Stromal cell of bone marrow (primary cell): ENCODE measurements at places on chromosomes 1 and 21.

DNA sequence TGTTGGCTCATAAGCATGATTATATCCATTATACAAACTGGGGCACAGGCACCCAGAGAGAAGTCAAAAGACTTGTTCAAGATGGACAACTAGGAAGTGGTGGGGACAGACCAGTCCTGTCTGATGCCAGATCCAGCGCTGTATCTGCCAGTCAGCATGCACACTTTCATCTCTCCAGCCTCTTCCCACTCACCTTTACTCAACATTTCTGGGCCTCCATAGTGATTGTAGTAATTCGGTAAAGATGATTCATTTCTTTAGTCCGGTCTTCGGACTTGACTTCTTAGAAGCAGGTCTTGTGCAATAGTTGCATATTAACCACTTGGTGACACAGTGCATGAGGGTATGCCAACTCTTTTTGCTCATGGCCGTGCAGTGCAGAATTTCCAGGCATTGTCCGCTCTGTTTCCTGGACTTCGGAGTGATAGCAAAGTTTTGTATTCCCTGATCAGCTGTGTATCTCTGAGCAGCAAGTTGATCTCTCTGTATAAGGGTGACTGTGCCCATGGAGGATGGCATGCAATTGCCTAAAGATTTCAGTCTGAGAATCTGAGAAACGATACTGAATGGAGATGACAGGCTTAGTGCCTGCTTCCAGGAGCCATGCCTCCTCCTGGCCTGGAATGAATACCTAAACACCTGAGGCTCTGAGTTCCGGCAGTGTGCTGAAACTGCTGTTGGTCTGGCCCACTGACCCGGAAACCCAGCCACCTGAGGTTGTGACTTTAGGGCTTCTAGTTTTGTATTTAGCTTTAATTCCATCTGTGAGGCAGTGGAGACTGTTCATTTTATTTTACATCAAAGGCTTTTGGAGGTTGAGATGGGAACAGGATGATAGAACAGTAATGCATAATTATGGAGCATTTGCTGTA, 39.0 kb downstream of the GALNT2 start:
- peak; percentile 79 for DNase-seq

GRCh38 chr1:194175251-194175650, 988.8 kb upstream of the B3GALT2 start:
- no peak for DNase-seq

- no peak for DNase-seq
Observed at GRCh38 chr21:15352009-15352408, 287.2 kb upstream of the NRIP1 start.

DNA sequence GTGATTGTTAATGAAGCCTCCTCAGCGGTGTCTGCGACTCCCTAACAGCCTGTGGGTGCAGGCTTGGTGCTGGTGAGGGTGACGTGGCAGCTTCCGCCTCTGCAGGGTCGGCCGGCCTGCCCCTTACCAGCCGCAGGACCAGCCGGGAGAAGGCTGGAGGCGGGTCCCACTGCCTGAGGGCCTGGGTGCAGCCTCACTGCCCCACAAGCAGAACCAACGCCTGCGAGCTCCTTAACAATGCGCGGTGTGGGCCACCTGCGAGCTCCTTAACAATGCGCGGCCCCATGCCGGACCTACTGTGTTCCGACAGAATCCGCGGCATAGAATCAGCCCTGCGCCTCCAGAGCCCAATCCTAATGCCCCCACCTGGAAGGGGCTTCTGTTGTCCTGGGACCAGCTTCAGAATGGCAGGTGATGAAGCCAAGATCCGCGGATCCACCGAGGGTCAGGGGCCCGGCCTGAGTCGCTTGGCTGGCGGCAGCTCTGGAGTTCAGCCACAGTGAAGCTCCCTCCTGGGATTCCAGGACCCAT, 54.4 kb upstream of the AJAP1 start:
- DNase-seq = no peak

- no peak for DNase-seq
Observed at GRCh38 chr21:40829308-40829707, 17.6 kb downstream of the DSCAM start.

- no peak for DNase-seq
Observed at GRCh38 chr1:3019516-3020051, 1.7 kb upstream of the ACTRT2 start.

DNA sequence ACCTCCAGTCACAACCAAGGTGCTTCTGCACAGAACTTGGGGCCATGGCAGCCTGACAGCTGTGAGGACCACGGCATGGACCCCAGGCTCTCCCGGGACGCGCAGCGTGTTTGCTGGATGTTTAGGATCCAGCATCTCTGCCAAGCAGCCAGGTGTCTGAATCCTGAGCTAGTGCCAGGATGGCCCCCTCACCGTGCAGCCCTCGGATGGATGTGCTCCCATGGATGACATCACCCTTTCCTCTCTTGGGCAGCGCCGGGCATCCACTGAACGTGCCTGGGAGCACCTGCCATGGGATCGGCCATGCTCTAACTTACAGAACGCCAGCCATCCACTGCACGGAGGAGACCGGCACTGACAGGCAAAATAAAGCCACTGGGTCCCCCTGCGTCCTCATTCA, 53.9 kb downstream of the PRDM15 start:
- no peak for DNase-seq

- no peak for DNase-seq
Observed at GRCh38 chr1:27356619-27357280, 10.0 kb downstream of the MAP3K6 start.

- no peak for DNase-seq
Observed at GRCh38 chr1:90707363-90707710, 9.8 kb downstream of the BARHL2 start.

DNA sequence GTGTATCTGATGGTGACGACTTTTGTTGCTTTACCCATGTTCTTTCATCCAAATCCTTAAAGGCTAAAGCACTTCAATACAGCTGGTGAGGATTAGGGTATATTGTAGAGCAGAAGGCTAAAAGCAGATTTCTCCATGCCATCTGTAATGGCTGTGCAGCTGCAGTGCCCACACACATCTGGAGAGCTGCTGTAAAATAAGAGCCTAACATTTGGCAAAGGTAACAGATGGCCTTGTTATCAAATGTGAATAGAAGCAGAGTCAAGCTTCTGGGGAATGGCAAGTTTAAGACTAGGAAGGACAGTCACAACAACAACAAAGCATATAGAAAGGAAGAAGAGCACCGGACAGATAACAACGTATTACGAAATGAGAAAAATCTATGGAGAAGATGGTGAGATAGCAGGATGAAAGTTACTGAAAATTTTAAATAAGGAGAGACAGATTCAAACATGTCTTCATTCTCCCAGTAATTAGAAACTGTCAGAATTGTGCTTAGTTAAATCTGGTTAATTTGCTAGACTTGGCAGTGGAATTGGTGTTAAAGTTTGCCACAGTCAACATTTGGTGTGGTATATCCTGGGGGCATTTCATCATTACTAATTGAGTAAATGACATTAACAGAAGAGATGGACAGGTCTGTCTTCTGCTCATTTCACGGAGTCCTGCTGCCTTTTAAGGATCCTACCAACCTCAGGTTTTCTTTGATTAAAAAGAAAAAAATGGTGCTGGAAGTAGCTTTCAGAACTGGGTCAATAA, 1093.2 kb downstream of the ADGRL2 start:
- no peak for DNase-seq

DNA sequence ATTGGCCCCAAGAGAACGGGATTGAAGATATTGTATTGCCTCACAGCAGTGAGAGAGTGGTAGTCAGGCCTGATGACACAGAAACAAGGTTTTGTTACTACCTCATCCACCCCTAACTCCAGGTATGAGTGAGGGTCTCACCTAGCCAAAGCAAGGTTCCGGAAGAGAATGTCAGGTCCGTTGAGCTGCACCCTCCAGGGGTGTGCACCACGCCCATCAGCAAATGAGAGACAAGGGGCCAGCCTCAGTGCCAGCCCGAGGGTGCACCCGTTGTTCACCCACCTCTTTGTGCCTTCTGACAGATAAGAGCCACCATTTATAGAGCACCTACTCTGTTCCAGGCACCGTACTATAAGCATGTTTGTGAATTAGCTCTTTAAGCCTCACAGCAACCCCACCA, 121.9 kb upstream of the IPO9 start:
- no peak for DNase-seq

GRCh38 chr1:25568090-25568833, 24.9 kb downstream of the LDLRAP1 start:
- DNase-seq = peak; percentile 42

- DNase-seq = no peak
Observed at GRCh38 chr1:228428412-228428811, 11.8 kb upstream of the TRIM17 start.

DNA sequence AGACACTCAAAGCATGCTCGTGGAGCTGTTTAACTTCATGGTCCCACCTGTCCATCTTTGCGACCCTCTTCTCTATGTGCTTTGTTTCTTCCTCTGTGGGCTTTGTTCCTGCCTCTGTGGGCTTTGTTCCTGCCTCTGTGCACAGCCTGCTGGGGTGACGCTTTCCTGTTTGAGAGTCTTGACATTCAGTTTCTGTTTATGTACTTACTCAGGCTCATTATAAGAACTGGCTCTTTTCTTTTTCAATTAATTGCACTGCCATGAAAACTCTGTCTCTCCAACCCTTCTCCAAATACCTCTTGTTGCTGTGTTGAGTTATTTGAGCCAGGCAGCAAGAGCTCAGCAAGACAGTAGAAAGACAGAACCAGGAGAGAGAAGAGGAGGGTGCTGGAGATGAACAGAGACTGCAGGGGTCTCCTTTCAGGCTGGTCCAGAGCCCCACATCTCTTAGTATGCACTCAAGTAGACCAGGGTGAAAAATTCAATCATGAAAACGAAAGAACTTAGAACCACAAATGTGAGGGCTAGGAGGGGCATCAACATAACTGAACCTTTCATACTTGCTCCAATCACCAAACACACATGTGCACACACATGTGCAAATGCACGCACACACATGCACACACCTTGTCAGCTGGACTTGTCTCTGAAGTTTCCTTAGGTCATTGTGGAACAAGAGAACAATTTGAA, 88.3 kb upstream of the SGIP1 start:
- DNase-seq = no peak

DNA sequence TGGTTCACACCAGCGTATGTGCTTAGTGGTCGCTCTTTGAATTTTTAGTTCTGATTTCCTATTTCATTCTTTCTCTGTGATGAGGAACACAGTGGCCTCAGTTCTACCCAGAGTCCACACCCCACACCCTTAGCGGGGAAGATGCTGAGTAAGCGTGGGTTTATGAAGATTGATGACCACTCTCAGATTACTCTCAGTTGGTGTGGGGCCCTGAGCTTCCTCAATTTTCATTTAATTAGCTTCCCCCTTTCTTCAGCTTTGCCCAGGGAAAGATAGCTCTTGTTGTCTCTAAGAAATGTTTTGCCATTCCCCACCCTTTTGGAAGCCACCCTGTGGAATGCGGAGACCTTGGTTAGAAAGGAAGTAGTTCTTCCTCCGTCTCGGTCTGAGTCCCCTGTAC, 299.9 kb upstream of the PROX1 start:
- no peak for DNase-seq

DNA sequence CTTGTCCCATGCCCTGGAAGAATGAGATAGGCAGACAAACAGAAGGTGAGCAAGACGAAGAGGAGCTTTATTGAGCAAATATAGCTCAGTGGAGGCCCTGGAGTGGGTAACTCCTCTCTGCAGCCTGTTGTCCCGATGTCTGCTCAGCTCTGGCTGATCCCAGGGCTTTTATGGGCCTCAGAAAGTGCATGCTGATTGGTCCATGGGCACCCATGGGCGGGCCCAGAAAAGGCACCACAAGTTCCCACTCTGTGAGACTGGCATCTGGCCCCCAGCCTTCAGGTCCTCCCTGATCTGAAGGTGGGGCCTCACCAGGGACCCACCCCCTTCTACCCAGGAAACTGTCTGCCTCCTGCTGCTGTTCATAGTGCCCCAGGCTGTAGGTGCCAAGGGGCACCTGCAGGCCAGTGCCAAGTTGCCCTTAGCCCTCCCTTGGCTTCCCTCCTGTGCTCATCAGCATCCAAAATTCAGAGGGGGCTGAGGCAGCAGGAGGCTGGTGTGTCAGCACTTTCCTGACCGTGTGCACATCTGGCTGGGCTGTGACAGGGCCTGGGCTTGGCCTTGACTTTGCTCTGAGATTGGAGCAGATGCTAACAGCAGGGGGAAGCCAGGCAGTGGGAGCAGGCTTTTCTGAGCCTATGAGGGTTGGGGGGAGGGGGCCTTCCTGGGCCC, 35.4 kb downstream of the ACTL8 start:
- no peak for DNase-seq

DNA sequence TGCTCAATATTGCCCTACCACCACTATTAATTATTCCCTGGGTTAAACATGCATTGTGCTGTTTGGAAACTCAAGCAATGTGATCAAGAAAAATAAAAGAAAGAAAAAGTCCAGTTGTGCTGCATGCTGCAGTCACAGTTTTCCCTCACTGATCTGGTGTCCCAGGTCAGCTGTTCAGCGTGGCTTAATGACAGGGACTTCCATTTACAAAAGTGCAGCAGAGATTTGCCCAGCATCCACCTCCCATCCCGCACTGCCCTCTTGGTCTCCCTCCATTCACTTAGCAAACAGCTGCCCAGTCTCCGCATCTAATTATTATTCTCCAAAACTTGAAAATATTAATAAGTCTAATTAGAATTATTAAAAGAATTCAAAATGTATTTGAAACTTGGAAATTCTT, 2.0 kb upstream of the OR2T4 start:
- no peak for DNase-seq

DNA sequence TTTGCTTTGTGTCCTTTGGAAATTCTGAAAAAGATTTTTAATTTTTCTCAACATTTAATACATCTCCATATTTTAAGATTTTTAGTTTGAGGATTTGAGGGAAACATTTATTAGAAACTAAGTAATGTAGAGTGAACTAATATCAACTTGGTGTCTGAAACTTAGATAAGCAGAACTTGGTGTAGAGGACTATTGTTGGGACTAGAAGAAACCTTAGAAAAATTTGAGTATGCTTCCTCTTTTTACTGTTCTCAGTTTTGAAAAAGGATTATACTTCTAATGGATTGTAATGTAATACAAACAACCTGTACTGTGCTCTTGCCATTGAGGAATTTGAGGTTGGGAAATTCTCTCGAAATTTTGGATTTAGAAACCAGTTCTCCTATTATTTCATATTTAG, 2.4 kb downstream of the FNBP1L start:
- DNase-seq = no peak

DNA sequence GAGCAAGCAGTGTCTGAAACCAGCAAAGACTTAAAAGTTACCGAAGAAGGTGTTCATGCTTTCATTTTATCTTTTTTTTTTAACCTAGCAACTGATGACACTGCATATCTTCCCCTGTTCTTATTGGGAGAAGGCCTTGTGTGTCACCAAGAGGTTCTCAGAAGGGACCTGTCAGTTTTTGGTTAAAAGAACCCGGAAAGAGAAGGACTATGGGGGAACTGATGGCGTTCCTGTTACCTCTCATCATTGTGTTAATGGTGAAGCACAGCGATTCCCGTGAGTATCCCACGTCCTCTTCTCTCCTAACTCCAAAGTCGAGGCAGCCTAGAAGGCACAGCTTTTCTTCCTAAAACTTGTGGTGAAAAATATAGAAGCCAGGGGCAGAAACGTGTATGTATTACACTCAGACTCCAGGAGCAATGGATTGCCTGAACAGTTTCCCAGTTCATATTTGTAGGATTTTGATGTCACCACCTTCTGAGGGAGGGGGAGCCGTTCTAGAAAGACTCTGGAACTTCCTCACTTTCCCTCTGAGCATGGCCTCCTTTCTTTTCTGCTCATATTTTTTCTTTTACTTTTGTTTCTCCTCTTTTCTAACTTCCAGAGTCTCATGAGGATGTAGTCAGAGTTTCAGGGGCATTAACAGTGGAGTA, at the start of gene MR1:
Gene MR1 (plus strand): TSS at position 185 of the 653 bp plus-strand sequence. CDS start 25 bp downstream, at position 210.
- DNase-seq = peak; percentile 87
